Activated T-helper 17 cell treated with anti-CD3 and anti-CD28 coated beads, Interleukin-2, amount 50 U/mL, for 72 hours (primary cell): ENCODE measurements at places on chromosomes 3 and 15. TPM values are rescaled to one million over a fixed set of nuclear protein-coding genes. Genes with fewer than 3 reads are reported as not detected.

DNA sequence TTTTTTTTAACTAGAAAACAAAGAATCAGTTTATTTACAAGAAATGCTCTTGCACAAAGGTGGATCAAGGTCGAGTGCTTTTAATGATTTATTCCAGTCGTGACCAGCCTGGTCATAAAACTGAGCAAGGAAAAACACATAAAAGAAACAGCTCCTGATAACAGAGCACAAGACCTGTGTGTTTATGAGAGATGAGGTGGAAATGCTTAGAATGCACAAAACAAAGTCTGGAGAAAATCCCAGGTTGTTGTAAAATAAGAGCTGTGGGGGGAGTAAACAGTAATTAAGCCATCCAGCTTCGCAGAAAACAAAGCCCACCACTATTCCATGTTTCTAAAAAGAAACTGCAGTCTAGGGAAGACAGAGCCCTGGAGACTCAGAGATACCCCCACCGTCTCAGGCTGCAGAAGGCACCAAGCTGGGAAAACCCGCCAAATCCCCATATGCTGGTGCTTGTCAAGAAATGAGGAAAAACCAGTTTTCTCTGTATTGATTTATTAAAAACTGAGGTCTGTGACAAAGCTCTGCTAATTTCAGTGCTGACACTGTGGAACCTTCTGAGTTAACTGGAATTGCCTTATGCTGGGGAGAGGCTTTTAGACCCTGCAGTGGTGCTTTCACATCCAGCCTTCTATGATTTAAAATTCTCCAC lies 139.3 kb downstream of the ADAMTS17 start:
- no peak for ATAC-seq

GRCh38 chr15:78097667-78098066 lies 5.3 kb downstream of the SH2D7 start:
- ATAC-seq, result no peak

- ATAC-seq, result no peak
Measured at GRCh38 chr3:129122412-129123011, 908 bp upstream of the RAB43 start.

- ATAC-seq, result no peak
Measured at GRCh38 chr15:45394681-45395080, 16.3 kb upstream of the GATM start.

The COL6A6 gene
- not detected for total RNA-seq

DNA sequence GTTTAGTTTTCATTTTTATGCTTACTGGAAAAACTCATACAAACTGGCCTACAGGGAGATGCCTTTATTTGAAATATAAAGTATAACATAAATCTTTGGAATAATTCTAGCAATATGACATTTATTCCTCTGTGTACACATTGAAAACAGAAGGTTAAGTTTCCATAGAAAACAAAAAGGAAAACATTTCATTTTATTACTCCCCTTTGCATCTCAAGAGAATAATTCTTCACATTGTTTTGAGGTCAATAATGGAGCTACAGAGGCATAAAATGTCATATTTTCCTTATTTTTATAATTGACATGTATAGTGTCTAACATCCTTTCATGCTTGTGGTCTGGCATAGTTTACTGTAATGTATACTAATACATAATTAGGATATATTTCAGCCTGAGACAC lies 187.6 kb upstream of the AGTR1 start:
- no peak for ATAC-seq
